ENCODE measurements at places on chromosomes 6 and 20.

DNA sequence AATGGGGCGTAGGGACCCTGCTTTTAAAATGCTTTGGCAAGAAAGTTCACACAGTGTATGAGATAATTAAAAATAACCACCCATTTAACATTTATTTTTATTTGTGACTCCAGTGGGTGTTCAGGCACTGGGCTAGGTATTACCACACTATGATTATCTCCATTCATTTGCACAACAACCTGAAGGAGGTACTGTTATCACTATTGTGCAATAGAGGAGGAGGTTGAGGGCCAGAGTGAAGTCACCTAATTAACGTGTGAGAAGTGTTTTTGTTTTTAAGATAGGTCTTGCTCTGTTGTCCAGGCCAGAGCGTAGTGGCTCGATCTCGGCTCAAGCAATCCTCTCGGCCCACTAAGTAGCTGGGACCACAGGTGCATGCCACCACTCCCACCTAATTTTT, 29.2 kb downstream of the MAK start:
- DNase-seq, result no peak

DNA sequence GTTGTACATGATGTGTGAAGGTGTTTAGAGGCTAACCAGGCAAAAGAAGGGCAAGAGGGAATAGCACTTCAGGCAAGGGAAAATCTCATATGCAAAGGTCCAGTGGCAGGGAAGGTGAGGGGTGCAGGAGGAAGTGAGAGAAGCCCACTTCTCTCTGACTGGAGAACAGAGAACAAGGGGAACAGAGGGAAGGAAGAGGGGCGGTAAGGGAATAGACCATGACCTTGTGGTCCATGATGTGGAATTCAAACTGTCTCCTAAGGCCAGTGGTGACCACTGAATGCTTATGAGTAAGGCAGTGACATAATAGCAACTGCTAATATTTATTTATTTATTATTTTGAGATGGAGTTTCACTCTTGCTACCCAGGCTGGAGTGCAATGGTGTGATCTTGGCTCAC, 20.6 kb upstream of the SLC9A8 start:
- no peak for DNase-seq

GRCh38 chr6:170177772-170178560, 112.9 kb downstream of the DLL1 start:
- DNase-seq, result no peak

DNA sequence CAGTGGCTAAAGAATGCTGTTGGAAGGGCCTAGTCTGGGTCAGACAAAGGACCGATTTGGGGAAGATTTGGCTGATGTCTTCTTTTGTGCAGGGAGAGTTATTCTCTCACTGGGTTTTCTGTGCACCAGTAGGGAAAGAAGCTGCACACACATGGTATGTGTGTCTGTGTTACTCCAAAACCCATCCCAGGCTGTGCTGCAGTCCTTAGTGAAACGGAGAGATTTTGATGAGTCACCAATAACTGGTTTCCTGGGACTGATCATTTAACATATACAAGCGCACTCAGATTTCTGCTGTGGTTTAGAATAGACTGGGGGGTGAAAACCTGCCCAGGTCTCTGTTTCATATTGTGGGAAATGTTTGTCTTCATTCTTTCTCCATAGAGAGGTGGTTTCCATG, 1049.8 kb downstream of the KIF16B start:
- DNase-seq, result no peak

DNA sequence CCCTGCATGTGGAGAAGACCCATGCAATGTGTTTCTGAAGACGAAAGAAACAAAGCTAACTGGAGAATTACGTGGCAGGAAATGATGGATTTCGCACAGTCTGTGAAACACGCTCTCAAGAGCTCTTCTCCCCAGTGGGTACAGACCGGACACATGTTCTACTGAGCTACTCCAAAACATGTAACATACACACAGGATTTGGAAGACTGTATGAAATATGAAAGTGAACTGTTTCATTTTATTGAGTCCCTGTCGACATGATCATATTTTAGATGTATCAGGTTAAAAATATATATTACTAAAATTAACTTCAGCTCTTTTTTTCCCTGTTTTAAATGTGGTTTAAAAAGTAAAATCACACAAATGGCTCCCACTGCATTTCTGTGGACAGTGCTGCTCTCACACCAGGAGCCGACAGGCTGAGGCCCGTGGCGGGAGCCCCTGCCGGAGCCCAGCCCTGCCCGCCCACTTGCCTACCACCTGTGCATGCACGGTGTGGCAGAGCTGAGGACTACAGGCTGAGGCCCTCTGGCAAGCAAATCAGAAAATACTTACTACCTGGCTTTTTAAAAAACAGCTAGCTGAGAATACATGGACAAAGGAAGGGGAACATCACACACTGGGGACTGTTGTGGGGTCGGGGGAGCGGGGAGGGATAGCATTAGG, 58.9 kb upstream of the NXT1 start:
- DNase-seq, result no peak

DNA sequence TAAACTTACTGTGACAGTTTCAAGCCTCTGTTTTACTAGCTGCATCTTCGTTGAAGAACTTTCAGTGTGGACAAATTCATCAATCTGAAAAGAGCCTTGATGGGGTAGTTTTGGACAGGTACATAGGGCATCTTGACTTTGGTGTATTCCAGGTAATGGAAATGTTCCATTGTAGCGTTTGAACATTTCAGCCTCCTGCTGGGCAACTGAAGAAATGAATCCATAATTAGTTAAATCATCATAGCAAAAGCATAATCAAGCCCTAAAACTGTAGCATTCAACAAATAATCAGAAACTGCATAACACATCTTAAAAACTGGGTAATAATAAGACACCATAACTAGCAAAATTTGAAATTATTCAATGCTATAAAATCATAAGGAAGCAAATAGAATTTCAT, 86.2 kb downstream of the AHI1 start:
- DNase-seq, result no peak

GRCh38 chr6:56902641-56903464, 52.1 kb upstream of the BEND6 start:
- DNase-seq, result peak; percentile 14
